Jurkat, Clone E6-1 (cell line): ENCODE measurements at places on chromosomes 4 and X.
A peak's percentile ranks its signal among the peaks of the same experiment; 100 is the strongest.

- no peak for DNase-seq
Measured at GRCh38 chrX:136339702-136340101, 38.9 kb downstream of the ADGRG4 start.

- DNase-seq, result no peak
Measured at GRCh38 chr4:109751852-109752251, 22.0 kb upstream of the PLA2G12A start.

DNA sequence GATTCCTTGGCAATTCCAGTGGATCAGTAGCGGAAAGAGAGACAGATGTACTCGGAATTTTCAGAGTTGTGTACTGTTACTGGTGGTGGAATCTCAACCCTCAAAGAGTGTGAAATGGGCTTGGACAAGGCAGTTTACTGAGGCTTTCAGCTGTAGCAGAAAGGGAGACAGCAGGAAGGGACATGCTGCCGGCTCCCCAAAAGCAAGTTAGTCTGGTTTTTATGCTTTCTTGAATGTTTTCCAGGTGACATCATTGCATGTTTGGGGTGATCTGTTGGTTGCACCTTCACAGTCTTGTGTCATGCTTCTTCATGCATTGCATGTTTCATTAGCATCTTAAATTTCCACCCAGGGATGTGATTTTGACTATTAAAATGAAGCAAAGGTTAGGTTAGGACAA lies 1282.2 kb downstream of the ADGRL3 start:
- DNase-seq, result no peak

DNA sequence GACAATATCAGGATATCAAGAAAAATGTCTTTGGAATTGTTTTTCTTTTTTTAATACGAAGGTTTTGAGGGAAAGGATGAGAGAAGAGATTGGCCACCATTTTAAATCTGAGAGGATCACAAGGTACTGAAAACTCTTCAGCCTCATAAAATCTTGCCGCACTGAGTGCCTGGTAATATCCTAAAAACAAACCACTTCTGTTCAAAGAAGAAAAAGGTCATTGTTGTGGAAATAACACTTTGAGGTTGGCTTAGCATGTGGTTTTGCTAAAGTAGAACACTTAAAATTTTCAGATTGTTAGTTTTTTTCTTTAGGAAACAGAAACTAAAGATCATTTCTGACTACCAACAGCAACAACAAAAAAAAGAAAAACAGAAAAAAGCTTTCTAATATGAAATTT lies 1.0 kb upstream of the CLDN22 start:
- peak; percentile 35 for DNase-seq

- no peak for DNase-seq
Measured at GRCh38 chr4:153731239-153731638, 28.6 kb downstream of the RNF175 start.

- DNase-seq, result no peak
Measured at GRCh38 chr4:173317004-173317403, 17.2 kb downstream of the HMGB2 start.

GRCh38 chr4:167222099-167222498 lies 12.2 kb downstream of the SPOCK3 start:
- no peak for DNase-seq

DNA sequence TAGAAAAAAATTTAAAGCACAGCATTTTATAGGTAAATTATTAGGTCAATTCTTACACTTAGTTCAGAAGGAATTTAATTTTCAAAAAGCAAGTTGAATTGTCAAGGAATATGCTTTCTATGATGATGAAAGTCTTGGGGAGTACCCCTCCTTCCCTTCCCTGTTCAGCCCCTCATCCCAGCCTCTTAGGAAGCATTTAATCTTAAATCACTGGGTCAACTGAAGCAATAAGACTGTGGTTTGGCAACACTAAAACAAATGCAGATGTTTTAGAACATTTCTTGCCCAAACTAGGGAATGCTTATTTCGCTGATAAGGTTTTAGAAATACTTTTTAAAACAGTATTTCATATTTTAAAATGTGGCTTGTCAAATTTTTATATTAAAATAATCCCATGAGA lies 19.1 kb upstream of the ARSJ start:
- DNase-seq, result no peak

- DNase-seq, result no peak
Measured at GRCh38 chr4:154389148-154389547, 102.5 kb downstream of the DCHS2 start.

DNA sequence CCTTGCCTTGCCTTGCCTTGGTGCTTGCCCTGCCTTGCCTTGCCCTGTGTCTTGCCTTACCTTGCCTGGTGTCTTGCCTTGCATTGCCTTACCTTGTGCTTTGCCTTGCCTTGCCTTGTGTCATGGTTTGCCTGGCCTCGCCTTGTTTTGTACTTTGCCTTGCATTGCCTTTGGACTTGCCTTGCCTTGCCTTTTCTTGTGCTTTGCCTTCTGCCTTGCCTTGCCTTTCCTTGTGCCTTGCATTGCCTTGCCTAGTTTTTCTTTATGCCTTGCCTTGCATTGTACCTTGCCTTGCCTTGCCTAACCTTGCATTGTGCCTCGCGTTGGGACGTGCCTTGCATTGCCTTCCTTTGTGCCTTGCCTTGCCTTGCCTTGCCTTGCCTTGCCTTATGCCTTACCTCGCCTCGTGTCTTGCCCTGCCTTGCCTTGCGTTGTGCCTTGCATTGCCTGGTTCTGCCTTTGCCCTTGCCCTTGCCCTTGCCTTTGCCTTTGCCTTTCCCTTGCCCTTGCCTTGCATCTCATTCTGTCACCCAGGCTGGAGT lies 82.8 kb downstream of the TAB3 start:
- no peak for DNase-seq

DNA sequence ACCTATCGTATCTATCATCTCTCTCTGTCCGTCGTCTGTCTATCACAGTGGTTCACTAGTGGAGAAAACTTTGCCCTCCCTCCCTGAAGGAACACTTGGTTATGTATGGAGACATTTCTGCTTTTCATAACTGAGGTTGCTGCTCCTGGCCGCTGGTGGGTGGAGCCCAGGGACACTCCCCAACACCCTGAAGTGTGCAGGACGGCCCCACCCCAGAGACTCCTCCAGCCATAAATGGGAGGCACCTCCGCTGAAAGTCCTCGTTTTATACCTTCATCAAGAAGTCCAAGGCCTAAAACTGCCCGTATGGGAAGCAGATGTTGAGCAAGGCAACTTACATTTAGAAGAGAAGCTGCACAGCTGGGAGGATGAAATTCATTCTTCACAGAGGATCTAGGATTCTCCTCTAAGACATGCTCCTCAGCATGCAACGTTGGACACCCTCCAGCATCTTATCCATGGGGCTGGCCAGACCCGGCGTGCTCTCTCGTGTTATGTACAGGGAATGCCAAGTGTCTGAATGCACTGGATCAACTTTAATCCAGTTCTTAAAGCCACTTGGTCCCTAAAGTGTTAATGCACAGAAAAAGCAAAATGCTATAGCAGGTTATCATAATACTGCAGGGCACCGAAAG lies 43.5 kb downstream of the PRKX start:
- no peak for DNase-seq

GRCh38 chr4:35970366-35970960 lies 273.9 kb downstream of the ARAP2 start:
- no peak for DNase-seq

GRCh38 chr4:90246816-90247215 lies 119.6 kb downstream of the CCSER1 start:
- DNase-seq, result no peak

DNA sequence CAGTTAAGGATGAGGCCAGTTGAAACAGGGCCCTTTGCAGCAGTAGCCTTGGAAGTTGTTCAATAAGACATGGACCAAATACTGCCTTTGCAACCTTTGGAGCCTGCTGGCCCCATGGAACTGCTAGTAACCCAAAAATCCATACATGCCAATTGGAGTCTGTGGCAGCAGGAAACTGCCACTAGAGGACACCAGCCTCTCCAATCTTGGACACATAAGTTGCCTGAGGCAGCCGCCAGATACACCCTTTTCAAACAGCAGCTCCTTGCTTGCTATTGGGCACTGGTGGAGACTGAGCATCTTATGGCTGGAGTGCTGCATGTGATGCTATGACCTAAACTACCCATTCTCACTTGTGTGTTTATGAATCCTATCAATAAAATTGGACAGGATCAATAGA lies 14.8 kb upstream of the LAP3 start:
- no peak for DNase-seq

GRCh38 chrX:70176938-70177533 lies at the start of gene DGAT2L6:
Gene DGAT2L6, plus strand, starts transcription at chrX:70177483. Its CDS starts 100 bp downstream, at chrX:70177583.
- DNase-seq, result no peak

DNA sequence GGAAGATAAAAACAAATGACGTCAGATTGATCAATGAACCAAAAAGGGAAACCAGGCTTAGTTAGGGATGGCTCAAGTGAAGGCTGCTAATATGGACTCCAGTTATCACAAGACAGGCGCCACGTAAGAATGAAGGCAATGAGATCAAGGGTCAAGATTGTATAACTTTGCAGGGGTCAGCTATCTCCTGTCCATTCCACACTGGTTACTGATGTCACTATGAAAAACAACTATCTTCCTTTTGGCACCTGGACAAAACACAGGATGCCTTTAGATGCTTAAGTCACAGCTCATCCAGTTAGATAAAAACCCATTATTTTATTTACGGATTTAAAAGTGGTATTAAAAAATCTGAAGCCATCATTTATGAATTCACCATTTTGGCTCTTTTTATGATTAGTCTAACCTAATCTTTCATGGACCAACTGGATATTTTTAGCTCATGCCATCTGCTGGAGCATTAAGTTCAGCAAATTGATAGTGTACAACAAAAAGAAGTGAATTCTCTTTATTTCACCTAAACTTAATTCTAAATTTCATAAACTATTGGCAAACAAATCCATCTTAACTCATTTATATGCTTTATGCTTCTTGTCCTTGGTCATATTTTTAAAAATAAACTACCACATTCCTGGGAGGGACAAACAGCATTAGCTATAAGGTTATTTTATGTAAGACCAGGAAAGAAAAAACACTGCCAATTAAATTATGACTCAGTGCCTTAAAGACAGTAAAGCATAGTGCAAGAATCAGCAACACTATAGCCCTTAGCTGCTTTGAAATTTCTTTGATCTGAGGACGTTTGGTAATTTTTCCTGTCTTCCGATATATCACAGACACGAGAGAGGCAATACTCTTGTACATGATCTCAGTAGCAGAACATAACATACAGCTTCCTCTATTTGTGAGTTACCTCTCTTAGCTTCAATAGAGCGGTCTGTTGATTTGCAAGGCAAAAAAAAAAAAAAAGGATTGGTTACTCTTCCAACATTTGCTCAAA lies 27.0 kb downstream of the DHX15 start:
- DNase-seq, result no peak

GRCh38 chr4:80036949-80037685 lies 35.9 kb downstream of the ANTXR2 start:
- no peak for DNase-seq

DNA sequence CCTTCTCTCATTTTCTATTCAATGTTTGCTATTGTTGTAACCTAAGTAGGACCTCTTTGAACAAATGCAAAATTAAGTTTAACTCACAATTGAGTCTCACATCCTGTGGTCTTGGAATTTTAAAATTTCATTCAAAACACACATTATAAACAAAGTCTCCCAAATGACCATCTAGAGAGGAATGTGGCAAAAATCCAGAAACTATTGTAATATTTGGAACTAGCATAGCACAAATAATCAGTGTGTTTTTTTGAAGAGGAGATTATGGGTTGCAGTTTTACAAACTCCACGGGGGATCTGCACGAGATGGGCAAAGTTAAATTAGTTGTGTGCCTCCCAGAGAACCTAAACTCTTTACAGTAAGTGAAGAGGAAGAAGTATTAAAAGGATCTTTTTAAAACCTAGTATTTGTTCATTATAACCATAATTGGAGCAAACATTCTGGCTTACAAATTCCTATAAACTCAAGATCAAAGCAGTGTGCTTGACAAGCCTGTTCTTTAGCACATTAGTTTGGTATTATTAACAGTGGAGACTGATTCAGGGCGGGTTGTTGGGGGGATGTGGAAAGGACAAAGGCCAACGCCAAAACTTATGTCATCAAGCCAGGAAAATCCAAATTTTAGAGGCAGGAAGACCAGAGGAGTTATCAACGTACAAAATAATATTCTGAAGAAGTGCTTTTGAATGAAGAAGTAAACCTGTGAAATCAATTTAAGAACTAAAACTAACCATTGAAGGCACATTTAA lies 22.4 kb upstream of the RBPJ start:
- DNase-seq, result no peak

- DNase-seq, result no peak
Measured at GRCh38 chr4:62194342-62194741, 994.2 kb downstream of the ADGRL3 start.

GRCh38 chrX:11757719-11758399 lies at the start of gene MSL3:
Gene MSL3, plus strand, starts transcription at chrX:11758237. Its CDS starts 27 bp downstream, at chrX:11758264.
- peak; percentile 6 for DNase-seq

DNA sequence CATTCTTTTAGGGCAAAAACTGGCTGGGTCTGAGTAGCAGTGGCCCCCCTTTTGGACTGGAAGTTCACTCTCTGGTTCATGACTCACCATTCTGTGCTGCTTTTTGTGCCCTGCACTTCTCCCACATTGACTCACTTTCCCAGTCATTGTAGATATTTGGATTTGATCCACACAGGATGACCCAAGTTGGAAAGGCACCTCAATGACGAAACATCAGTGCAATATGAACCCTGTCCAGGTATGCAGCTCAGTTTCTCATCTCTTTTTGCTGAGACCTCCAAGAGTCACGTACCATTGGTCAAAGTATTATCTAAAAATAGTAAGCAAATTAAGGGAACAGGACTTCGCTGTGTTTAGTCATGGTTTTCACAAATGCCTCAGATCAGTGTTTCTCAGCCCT lies 92.7 kb downstream of the CBLL2 start:
- DNase-seq, result no peak

DNA sequence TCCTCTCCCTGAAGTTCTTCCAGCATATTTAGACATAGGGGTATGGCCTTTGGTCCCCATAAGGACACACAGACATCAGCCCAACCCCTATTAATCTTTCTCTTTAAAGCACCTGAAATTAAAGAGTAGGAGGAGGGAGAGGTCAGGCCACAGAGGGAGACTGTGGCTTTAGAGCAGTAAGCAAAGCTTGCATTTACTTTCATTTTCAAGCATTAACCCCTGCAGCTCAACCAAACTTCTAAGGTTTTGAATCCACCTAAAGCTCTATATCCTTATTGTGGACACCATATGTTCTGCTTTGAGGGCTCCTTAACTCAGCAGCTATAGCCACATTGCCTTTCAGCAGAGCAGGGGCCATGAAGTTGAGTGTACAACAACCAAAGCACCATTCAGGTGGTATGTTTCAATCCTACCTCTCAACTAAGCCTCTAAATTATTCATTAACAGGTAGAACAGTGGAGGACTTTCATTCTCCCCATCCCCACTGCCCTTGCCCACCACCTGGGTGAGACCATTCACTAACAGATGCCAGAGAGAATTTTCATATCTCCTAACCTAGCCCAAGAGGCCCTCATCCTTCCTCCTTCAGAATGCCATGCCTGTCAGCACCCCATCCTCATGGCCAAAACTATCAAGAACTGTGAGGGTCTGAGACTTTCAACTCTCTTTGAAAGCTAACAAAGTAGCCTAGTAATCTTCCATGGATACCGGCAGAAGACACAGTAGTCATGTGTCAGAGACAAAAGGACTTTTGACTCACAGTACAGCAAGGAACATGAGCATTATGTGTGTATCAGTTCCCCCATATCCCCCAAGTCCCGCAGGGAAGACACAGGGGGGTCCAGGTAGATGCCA lies 20.8 kb downstream of the LIN54 start:
- DNase-seq, result peak; percentile 46
